ENCODE measurements at places on chromosomes 13 and 19. TPM values are rescaled to one million over a fixed set of nuclear protein-coding genes. Genes with fewer than 3 reads are reported as not detected.

CASP14 gene
- total RNA-seq: not detected

B3GLCT gene
- total RNA-seq: 10.7 TPM

PSG7 gene
- under 0.01 TPM for total RNA-seq

TMEM86B gene
- total RNA-seq: 1.5 TPM

KDELR1 gene
- total RNA-seq: 70.2 TPM

SNAPC2 gene
- 12.1 TPM for total RNA-seq

PGLYRP1 gene
- not detected for total RNA-seq

BSPH1 gene
- total RNA-seq: not detected

SMIM44 gene
- not detected for total RNA-seq

ZNF547 gene
- total RNA-seq: 5.9 TPM

PNMA8C gene
- total RNA-seq: 0.19 TPM

SERP2 gene
- 10.4 TPM for total RNA-seq

ACER1 gene
- not detected for total RNA-seq

SIGLEC14 gene
- total RNA-seq: not detected

PODNL1 gene
- total RNA-seq: 0.58 TPM

C13orf46 gene
- 0.28 TPM for total RNA-seq

RFPL4A gene
- total RNA-seq: not detected

IL12RB1 gene
- 0.28 TPM for total RNA-seq

GIPC3 gene
- total RNA-seq: not detected

CGB5 gene
- not detected for total RNA-seq

NTF4 gene
- not detected for total RNA-seq

FGF9 gene
- under 0.01 TPM for total RNA-seq

C19orf73 gene
- 0.85 TPM for total RNA-seq

RXFP2 gene
- total RNA-seq: not detected

ZNF560 gene
- 2.7 TPM for total RNA-seq

RCBTB2 gene
- total RNA-seq: 9.6 TPM

PRKCSH gene
- 121 TPM for total RNA-seq

ZNF729 gene
- total RNA-seq: under 0.01 TPM

MEDAG gene
- 95.8 TPM for total RNA-seq

CYP4F3 gene
- not detected for total RNA-seq

ZNF543 gene
- total RNA-seq: 9.2 TPM

TYROBP gene
- total RNA-seq: not detected

GPR4 gene
- total RNA-seq: 0.28 TPM

SELENOV gene
- not detected for total RNA-seq

FARSA gene
- total RNA-seq: 55.8 TPM

RNF225 gene
- not detected for total RNA-seq

LILRA1 gene
- not detected for total RNA-seq

GNG8 gene
- total RNA-seq: not detected

ZDHHC20 gene
- total RNA-seq: 154 TPM

TEAD2 gene
- total RNA-seq: 14.7 TPM

UBE2S gene
- total RNA-seq: 286 TPM

ADGRE3 gene
- not detected for total RNA-seq

ELSPBP1 gene
- not detected for total RNA-seq

ZNF534 gene
- total RNA-seq: under 0.01 TPM

PSMD8 gene
- 478 TPM for total RNA-seq

SYNGR4 gene
- total RNA-seq: not detected

CDC42EP5 gene
- 5.2 TPM for total RNA-seq

ZNF302 gene
- 14.9 TPM for total RNA-seq
